ENCODE measurements at places on chromosomes 2 and 18.
A peak's percentile ranks its signal among the peaks of the same experiment; 100 is the strongest.

DNA sequence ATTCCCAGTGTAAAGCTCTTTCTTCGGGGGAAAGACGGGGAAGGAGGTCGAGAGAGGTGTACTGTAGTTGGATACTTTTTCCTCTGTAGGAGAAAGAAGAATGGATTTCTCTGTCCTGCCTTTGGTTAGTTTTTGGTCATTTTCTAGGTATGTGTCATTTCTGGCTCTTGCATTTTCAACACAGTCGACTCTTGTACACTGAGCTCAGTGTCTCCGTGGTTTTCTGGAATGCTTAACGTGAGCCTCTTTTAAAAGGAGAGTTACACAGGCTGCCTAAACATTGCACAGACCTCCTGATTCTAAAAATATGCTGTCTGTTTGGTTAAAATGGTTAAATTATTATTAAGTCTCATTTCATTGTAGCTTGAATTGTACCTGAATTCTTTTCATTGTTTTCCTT is 21.8 kb upstream of the GLS start:
- no peak for DNase-seq

GRCh38 chr2:179264368-179265081 is at the start of gene SESTD1:
Gene SESTD1 (minus strand): TSS chr2:179264832. CDS start chr2:179191841, 72,991 bp downstream.
- peak; percentile 63 for DNase-seq

- no peak for DNase-seq
Measured at GRCh38 chr2:196439760-196440159, 199.8 kb upstream of the CCDC150 start.

GRCh38 chr2:65662654-65663432 is 230.4 kb upstream of the SPRED2 start:
- no peak for DNase-seq

DNA sequence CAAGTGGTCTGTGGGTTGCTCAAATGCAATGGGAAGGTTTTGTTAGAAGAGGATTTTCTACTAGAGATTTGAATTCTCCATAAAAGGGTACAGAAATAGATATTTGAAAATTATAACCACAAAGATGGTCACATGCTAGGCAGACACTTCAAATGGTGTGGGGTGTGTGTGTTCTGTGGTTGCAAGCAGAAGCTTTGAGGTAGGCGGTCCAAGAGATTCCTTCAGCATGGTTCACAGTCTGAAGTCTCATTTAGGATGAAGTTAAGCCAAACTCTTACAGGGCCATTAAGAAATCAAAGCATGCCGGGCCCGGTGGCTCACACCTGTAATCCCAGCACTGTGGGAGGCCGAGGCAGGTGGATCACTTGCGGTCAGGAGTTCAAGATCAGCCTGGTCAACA is 38.3 kb upstream of the RMDN2 start:
- DNase-seq: no peak

- DNase-seq: no peak
Measured at GRCh38 chr2:236731767-236732580, 162.3 kb downstream of the ACKR3 start.

DNA sequence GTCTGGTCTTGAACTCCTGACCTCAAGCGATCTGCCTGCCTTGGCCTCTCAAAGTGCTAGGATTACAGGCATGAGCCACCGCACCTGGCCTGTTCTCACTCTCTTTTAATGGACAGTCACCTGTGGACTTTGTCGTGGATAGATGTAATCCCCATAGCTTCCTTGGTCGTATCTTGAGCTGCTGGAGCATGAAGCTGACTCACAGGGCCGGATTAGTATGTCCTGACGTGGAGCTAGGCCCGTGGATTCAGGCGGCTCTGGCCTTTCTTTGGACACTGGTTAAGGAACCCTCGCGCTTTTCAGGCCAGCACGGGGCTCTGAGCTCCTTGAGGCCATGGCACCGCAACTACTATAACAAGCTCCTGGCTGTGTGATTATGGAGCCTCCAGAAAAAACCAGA is 27.5 kb upstream of the GBX2 start:
- DNase-seq: no peak

DNA sequence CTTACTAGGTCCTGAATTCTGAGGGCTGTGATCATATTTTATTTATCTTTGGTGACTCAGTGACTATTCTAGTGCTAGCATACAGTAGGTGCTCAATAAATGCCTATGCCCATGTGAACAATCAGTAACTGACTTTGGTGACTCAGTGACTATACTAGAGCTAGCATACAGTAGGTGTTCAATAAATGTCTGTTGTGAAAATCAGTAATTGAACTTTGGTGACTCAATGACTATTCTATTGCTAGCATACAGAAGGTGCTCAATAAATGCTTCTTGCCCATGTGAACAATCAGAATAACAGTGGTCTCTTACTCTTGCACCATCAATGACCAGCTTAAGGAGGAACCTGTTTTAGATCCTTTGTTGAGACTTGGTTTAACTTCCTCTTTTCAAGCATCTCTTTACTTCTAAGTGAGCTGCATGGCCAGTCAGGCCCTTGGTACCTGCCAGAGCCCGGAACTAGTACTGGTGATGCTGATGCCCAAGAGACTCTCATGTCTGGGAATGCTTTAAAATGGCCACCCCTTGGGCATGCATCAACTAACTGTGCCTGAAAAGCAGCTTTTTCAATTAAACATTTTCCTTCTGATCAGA is 214.9 kb upstream of the SPRED2 start:
- no peak for DNase-seq

DNA sequence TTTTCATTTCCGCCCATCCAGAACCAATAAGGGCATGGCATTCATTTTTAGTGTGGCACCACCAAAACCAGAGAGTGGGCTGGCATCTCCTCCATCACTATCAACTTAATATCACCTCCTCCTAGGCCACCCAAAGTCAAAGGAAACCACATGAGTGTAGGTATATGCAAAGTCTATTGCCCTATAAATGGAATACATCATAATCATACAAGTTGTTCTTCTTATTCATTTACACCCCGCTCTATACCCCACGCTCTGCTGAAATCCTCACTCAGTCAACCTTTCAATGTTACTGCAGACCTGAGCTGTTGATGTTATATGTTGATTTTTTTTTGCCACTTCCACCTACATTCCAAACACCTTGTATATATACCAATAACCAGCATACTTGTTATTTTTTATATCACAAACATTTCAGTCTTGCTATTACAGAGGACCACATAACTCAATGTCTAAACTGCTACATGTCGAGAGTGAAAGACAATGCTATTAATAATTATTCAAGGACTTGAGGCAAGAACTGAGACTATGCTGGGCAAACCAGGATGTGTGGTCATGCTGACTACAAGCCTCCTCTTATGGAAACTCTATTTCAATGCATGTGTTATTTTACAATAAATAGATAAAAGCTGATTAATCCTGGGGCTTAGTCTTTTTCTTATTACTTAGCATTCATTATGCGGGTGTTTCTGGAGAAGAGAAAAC is 466.5 kb upstream of the ID2 start:
- DNase-seq: no peak

DNA sequence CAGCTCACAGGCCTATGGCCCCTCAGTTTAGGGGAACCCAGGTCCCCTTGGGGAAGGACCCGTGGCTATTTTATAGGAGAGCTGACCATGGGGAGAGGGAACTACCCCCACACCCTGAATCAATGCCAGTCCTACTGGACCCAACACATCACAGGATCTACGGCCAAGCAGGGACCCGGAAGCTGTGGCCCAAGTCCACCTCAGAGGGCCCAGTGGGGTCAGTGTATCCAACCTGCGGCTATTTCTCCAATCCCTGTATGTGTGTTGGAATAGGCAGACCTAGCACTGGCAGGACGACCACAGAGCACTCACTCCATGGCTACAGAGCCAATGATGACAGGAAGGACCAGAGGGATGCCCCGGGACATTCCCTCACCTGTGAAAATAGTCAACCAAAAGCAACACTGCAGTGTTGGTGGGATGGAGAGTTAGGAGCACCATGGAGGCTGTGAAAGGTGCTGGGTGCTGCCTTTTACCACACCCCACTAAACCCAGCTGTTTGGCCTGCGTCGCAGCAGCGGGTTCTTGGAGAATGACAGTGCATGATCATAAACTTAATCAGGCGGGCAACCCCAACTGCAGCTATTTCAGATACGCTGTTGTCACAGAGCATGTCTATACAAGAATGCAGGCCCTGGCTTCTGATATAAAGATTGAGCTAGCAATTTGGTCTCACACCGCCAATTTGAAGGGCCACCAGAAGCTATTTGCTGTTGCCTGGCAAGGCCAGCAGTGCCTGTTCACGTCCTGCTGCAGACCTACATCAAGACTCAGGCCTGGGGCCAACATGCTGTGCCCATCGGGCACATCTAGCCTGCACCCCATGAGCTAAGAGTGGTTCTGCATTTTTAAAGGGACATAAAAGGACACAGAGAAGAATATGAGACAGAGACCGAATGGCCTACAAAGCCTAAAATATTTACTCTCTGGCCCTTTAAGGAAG is 110.4 kb downstream of the EIPR1 start:
- DNase-seq: no peak

DNA sequence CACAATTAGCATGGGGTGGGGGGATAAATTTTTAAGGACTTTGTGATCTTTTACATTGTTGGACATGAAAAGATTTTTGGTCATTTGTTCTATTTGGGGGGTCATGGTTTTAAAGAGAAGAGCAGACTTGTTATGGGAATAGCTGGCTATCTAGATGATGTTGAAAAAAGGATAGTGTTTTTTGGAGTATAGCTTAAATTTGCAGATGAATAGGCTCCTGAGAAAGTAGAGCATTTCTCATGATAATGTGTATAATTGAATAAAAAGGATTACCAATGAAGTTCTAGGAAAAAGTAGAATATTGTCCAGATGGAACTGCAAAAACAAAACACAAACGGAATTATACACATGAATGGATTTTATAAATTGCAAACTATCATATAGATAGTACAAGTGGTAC is 186.3 kb downstream of the GPD2 start:
- no peak for DNase-seq

- no peak for DNase-seq
Measured at GRCh38 chr2:10490806-10491291, 42.7 kb upstream of the ODC1 start.

DNA sequence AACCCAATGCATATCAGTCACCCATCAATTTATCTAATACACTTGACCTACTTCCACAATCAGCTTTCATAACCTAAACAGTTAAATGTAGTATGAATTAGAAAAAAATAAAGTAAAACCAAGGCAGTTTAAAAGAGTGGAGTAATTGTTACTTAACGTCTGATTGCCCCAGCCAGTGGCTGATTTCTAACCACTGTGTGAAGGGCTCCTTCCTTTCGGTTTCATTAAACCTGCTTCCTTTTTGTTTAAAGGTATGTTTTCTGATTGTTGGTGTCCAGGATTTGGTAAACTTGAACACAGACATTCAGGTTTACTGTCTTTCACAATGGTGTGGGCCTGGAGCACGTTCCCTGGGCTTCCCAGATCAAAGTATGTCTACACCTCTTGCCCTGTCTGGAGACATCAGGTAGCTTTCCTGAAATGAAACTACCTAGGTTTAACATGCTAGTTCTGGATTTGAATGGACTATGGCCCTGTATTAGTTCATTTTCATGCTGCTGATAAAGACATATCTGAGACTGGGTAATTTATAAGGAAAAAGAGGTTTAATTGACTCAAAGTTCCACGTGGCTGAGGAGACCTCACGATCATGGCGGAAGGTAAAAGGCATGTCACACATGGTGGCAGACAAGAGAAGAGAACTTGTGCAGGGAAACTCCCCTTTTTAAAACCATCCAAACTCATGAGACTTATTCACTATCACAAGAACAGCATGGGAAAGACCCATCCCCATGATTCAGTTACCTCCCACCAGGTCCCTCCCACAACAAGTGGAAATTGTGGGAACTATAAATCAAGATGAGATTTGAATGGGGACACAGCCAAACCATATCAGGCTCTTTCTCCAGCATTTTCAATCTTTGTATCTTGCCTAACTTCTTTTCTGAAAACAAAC is 605.2 kb upstream of the ID2 start:
- peak; percentile 2 for DNase-seq

DNA sequence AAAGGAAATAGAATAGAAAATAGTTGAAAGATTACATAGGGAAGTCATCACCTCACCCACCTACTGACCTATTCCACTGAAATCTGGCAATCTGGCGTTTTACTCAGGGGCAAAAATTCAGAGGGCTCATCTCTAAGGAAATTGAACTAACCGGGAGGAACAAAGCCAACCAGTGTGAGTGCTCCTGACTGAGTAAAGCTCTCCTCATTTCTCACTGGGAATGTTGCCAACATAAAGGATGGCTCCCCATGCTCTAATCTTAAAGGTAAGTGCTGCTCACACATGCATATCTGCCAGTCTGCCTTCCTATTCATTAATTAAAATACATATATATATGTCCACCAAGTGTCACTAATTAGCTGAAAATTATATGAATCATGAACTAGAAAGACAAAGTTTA is 13.5 kb upstream of the DOK6 start:
- DNase-seq: no peak

DNA sequence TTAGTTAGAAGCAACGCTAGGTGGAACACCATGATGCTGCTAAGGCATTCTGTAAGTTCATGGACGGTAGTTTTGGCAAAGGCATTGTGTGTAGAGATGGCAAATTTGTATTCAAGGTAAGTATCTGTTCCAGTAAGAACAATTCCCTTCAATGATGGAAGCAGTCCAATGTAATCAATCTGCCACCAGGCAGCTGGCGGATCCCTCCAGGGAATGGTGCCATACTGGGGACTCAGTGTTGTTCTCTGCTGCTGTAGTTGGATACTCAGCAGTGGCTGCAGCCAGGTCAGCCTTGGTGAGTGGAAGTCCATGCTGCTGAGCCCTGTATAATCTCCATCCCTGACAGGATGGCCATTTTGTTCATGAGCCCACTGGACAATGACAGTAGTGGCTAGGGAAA is 62.8 kb downstream of the ARL6IP6 start:
- no peak for DNase-seq

GRCh38 chr18:59546188-59546587 is 151.0 kb downstream of the CCBE1 start:
- no peak for DNase-seq

DNA sequence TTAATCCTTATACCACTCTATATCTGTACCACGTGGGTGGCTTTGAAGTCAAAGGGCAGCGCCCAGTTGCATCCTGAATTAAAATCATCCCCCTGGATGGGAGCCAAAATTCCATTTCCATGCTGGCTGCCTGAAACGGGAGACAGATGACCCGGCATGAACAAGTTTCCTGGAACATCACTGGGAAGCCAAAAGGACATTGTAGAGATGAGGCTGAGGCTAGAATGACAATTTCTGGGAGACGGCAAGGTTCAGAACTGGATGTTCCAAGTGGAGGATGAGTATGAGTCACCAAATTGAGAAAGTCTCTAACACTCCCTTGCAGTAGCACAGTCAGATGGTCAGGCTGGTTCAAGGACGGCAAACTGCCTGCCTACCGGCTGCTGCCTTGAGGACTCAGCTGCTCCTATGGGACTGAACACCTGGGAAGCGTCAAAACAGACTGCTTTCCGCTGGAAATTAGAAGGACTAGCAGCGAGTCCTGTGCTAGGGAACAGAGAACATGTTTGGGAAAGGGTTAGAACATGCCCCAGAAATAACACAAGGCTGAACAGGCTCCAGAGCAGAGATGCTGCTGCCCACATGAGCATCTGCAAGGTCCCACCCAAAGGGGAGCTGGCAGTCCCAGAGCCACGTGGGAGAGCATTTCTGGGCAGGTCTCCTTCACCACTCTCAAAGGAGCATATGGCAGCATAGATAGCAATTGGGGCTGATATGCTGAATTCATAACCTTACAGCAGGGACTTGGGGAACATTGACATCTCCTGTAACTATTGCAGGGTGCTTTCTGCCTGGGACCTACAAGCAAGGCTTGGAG is 32.0 kb downstream of the YPEL5 start:
- DNase-seq: no peak

- DNase-seq: no peak
Measured at GRCh38 chr2:6578416-6578815, 287.3 kb downstream of the CMPK2 start.
